ENCODE measurements at places on chromosomes 3 and 15.
A peak's percentile ranks its signal among the peaks of the same experiment; 100 is the strongest.

- no peak overlapping the region for H3K4me3 ChIP-seq
- no peaks in the 10 kb centered on the region for H3K27me3 ChIP-seq
- DNase-seq: no peak
- no peaks in the 10 kb centered on the region for H3K4me1 ChIP-seq
- no peak overlapping the region for H3K27ac ChIP-seq
Measured at GRCh38 chr15:64398575-64398974, 10.9 kb downstream of the TRIP4 start.

- no peak for DNase-seq
- no peak overlapping the region for H3K4me3 ChIP-seq
- peak overlapping the region; percentile 82 for H3K27ac ChIP-seq
- H3K36me3 ChIP-seq: no peaks in the 10 kb centered on the region
Measured at GRCh38 chr15:90402223-90402622, 14.2 kb downstream of the IQGAP1 start.

- no peak overlapping the region for H3K27ac ChIP-seq
- no peak for DNase-seq
- H3K4me3 ChIP-seq: no peak overlapping the region
Measured at GRCh38 chr15:69574506-69574905, 121.9 kb downstream of the RPLP1 start.

DNA sequence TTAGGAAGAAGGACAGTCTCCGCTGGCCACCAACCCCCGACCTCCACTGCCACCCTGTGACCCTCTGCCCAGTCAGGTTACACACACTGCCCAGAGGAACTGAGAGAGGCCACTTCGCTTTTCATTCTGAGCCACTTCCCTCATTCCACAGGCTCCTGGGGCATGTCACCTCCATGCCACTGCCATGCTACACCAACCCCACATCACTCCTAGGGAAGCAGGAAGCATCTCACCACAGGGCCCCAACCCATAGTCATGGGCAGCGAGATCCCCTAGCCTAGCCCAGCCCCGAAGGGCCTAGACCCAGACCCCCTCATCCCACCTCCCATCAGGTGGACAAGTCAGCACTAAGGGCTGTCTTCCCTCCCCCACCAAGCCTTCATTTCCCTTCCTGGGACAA, 1.4 kb downstream of the PLCB2 start:
- H3K27ac ChIP-seq: peak overlapping the region; percentile 69
- no peaks in the 10 kb centered on the region for H3K36me3 ChIP-seq
- H3K4me3 ChIP-seq: peak overlapping the region; percentile 39
- H3K27me3 ChIP-seq: no peaks in the 10 kb centered on the region
